NCI-H510A (cell line): ENCODE measurements at places on chromosomes 12 and 14.

DNA sequence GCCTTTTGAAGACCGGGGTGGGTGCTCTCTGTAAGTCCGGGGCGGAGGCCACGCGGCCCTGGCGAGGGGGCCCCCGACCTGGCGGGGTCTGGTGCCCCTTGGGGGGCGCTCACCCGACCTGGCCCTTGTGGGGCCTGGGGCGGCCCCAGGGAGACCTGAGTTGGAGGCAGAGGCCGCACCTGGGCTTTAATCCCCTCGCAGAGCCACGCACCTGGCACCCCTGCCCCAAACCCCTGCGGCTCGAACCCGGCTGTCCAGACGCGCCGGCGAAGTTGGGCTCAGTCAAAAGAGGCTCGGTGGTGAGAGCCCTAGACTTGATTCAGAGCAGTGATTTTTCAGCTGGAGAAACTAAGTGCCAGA lies 267 bp downstream of the CFAP251 start:
- DNase-seq: no peak

DNA sequence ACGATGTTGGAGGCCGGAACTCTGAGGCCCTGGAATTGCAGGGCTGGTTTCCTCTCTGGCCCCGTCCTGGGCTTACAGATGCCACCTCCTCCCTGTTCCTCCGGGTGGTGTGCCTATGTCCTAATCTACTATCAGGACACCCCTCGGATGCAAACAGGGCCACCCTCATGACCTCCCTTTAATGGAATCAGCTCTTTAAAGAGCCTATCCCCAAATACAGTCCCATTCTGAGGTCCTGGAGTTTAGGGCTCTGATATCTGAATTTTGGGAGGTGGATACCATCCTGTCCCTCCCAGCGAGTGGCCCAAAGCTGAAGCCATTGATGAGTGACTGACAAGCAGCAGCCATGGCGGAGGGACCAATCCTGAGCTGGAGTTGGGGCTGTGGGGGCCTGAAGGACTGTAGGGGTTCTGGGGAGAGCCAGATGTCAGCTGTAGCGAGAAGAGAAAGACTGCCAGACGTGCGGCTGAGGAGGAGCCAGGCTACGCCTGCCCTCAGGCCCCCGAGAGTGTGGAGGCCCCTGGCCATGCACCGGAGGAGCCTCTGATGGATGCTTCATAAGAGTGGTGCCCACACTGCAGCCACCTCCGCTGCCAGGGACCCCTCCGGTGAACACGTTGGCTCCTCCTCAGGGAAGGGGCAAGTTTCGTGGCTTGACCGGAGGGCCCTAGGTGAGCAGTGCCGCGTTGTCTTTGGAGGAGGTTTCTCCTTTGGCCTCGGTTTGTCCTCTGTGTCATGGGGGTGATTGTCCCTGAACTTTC lies 100.2 kb downstream of the KIF26A start:
- no peak for DNase-seq

DNA sequence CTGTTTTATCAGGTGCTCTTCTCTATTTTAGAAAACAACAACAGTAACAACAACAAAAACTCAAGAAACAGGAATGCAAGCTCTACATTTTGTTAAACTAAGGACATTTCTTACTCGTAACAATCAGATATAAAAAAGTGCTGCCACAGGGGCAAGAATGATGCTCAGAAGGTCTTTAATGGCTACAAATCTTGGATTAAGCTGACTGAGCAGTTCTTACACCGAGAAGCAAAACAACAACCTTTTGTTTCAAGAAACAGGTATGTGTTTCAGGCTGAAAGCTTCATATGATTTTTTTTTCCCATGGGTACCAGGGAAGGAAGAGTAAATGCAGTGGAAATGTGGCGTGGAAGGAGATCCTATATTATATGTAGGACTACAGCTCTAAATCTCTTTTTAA lies 786.8 kb upstream of the FBXO33 start:
- DNase-seq: no peak

DNA sequence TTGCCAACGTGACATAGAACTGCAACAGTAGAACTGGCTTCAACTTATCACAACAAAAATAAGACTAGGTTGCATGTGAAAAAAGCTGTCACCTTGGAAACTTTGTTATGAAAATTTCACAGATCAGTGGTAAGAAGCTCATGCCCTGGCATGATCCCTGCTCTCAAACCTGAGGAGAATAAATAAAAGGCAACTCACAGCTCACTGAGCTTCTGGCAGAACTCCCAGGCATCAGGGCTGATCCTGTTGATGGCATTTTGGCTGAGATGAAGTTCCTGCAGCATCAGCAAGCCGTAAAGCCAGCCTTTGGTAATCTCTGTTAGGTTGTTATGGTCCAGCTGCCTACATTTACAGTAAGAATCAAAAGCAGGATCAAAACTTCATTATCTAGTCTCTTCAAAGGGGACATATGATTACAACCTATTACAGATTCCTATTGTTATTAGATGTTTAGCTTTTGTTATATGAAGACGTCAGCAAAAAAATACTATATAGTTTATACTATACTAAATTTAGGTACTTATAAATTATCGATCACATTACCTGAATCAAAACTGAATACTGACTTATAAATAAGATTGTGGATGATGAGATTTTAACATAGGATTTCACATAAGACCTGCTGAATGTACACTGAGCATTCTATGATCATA lies 32.0 kb downstream of the LRIG3 start:
- DNase-seq: peak; percentile 23

DNA sequence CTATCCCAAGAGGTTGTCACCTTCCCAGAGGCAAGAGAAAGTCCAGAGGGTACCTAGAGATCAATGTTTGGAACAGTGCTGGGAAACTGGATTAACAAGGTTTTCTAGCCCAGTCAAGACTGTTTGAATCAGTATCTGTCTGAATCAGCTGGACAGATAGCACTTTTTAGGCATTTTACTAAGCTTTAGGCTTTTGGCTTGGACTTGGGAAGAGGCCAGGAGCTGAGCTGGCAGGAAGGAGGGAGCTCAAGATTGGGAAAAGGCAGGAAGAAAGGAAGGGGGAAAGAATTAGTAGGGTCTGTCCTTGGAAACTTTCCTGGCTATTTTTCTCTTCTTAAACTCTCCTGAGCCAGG lies 8.3 kb downstream of the IKZF4 start:
- no peak for DNase-seq

DNA sequence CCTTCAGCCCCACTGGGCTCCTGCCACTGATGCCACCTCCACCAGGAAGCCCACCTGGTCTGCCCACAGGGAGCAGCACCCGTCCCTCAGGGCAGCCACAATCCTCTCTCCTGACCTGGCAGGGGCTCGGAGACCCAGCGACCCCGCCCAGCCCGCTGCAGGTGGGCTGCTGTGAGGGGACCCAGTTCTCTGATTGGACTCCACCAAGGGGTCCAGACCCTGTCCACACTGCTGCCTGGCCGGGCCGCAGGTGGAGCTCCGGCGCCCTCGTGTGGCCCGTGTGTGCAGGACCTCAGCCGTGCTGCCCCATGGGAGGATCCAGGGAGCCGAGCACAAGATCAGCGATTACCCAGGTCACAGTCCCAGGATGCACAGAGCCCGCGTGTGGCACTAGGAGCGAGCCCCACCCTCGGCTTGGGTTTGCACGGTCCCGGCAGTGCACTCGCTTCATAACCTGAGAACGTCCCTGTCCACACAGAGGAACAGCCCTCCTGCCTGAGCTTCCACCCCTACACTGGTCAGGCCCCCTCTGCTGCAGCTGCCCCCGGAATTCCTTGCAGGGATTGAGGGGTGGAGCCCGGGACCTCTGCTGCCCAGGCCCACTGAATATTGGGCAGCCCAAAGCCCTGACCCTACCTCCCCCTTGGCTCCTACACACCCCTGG lies 35.4 kb upstream of the TMEM179 start:
- DNase-seq: no peak

DNA sequence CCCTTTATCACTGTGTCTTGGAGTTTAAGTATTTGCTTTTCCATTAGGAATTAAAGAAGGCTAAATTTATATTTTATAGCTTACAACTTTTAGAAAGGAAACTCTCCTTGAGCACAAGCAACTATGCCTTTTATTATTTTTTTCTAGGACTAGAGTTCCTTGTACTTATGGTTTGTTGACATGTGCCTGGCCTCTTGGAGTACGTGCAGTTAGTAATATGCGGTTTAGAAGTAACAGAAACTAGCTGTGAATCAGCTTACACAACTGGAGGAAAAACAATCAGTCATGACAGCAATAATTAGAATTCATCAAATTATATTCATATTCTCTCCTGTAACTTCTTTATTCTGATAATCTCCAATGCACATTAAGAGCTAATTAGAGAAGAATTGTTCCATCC lies 428.7 kb downstream of the AEBP2 start:
- DNase-seq: no peak

DNA sequence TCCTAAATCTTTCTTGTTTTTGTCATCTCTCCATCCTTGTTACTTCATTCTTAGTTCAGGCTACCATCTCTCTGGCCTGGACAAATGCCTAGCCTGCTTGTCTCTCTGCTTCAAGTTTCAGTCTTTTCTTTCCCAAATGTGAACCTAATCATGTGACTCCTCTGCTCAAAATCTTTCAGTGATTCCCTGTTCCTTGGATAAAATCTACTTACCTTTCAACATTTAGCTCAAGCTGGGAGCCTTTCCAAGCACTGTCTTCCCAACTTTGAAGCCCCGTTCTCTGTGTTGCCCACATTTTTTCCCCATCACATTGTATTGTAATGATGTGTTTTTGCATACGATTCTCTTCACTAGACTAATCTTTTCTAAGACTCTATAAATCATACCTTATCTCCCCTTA lies 24.7 kb downstream of the SLC7A8 start:
- DNase-seq: no peak

DNA sequence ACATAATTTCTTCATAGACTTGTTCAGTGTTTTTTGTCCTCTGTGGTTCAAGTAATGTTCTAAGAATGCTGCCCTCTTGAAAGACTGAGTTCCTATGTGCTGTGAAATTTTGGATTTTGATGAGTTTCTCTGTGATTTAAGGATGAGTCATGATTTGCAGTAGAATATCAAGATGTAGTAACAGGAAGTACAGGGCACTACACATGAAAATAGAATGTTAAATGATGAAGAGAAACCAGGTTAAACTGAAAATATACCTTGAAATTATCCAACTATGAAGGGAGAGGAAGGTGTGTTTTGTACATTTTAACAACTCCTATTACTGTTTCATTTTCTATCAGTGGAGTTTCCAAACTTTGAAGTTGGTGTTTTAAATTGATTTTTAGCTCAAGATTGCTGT lies 4.8 kb downstream of the ELK3 start:
- no peak for DNase-seq

DNA sequence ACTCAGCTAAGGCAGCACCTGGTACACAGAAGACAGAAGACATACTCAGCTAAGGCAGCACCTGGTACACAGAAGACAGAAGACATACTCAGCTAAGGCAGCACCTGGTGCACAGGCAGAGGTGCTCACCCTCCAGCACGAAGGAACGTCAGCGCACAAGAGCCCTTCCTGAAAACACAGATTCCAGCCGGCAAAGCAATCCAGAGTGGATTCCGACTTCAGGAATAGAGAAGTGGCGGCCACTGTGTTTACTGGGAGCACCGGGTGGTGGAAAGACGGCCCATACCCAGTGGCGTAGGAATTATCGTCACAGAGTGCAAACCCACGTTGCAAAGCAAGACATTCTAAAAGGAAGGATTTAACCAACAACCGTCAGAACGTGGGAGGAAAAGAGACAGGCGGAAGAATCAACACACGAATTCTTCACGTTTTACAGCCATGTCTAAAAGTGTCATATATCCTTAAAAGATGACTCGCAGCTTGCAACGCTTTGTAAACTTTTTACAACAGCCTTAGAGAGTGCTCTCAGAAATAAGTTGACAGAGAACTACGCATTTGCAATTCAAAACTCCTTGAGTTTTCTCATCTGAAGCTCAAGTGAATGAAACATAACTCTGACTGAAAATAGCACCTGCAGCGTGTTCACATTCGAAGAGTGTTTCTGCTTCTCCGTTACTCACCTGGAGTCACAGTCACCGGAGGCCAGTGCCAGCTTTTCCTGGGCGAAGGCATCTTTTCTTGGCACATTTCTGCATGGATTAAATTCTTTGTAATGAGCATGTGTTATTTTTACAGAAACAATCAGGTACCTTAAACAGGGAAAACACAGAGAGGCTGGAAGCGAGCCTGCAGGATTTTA lies 55.8 kb upstream of the GALNT9 start:
- DNase-seq: no peak

DNA sequence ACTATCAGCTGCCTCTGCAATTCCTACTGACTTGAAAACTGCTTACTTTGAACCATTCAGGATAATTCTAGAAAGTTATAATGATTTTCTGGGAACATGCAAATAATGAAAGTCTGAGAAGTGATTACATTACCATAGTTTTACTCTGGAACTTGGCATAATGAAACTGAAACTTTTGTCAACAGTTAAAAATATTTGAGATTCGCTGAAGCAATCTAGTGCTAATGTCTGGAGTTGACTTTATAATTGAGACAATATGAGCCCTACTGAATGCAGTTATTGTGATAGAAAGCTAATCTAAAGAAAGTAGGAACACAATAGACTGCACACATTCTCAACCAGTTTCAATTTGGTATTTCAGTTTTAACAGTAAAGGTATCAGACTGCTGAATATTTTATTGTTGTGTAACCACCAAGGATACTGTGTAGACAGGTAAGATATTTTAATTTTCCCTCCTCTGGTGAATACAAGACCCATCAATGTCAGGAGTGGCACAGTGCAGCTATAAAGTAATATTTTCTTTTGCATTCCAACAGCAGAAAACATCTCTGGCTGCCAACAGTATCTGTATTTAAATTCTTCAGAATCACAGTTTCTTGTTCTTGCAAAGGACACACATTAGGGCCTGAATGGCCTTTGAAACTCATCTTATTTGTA lies 483.5 kb downstream of the ATP23 start:
- DNase-seq: no peak

GRCh38 chr12:57355734-57356133 lies 75.1 kb downstream of the R3HDM2 start:
- no peak for DNase-seq

- DNase-seq: no peak
These were observed 685 bp upstream of the CDH24 start for GRCh38 chr14:23057757-23058653.

DNA sequence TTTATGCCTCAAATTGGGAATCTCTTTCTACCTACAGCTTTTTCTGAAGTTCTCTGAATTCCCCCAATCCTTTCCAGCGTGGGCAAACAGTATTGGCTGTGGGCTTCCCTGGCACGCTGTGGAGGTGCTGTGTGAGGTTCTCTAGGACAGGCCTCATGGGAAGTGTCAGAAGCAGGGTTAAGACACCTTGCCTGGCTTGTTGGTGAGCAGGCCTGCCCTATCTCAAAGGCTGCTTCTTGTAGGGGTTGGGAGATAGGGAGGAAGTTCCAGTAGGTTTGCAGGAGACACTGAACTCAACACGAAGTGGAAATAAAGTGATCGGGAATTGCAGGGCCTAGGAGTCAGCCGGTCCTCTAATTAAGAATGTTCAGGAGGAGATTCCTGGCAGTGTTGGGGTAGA lies 30.0 kb upstream of the DCD start:
- DNase-seq: no peak
